ENCODE measurements at places on chromosomes 6 and 20.

GRCh38 chr20:15256676-15257568, 919.5 kb upstream of the FLRT3 start:
- no peak for DNase-seq

GRCh38 chr20:14498772-14499171, 161.4 kb upstream of the FLRT3 start:
- no peak for DNase-seq

DNA sequence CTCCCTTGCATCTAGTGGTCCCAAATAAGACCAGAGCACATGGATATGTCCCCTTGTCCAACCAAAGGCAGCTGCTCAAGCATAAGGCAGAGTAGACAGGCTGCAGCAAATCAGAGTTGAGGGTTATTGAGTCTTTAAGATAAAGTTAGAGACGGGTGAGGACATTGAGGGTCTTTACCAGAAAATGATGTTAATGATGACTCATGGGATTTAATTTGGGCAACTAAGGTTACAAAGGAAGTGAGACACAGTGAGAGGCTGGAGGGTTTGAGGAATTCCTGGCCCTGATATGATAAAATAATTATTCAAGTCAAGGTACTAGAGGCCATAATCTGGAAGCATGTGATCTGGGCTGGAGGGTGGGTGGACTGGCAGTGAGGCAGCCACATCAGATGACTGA, 133.6 kb downstream of the ALDH8A1 start:
- DNase-seq: no peak

DNA sequence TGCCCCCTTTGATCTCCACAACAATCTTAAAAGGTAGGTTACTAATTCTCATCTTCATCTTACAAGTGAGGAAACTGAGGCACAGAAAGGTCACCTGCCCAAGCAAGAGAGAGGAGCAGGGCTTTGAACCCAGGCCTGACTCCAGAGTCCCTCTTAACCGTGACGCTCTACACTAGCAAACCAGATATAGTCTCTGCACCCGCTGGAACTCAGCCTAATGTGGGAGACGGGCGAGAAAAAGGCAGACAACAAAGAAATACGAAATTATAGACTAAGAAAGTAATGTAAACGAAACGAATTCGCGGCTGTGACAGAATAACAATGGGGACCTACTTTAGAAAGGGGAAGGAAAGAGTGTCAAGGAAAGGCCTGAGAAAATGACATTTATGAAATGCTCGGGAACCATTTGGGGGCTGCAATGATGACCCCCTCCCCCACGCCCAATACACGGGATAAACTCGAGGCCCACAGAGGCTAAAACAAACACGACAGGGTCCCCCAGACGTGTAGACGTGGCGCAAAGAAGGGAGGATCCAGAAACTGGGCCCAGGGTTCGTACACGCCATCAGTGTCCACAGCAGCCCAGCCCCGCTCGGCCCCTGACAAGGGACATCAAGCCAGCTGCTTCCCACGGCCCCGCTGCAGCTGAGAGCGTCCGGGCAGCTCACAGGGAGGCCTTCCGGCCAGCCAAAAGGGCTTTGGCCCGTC, 637 bp downstream of the TRPC4AP start:
- DNase-seq: no peak

- DNase-seq: no peak
These were observed 511 bp downstream of the VARS1 start for GRCh38 chr6:31794866-31795615.

DNA sequence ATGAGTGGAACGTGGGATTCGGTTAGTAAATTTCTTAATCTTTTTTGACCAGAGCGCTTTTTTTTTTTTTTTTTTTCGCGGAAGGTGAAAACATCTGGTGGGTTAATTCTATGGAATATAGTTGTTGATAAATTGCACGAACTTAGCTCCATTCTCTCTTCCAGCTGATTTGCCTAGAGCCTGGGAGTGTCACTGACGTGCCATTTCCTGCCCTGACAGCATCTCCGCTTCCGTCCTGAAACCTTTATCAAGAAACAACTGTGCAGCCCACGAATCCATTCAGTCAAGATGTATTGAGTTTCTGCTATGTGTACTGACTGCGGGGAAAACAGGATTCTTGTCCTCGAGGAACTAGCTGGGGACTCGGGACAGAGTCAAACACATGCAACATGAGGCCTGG, 59.5 kb upstream of the TGM3 start:
- no peak for DNase-seq

- no peak for DNase-seq
These were observed 253.4 kb downstream of the PREX1 start for GRCh38 chr20:48574383-48574782.

DNA sequence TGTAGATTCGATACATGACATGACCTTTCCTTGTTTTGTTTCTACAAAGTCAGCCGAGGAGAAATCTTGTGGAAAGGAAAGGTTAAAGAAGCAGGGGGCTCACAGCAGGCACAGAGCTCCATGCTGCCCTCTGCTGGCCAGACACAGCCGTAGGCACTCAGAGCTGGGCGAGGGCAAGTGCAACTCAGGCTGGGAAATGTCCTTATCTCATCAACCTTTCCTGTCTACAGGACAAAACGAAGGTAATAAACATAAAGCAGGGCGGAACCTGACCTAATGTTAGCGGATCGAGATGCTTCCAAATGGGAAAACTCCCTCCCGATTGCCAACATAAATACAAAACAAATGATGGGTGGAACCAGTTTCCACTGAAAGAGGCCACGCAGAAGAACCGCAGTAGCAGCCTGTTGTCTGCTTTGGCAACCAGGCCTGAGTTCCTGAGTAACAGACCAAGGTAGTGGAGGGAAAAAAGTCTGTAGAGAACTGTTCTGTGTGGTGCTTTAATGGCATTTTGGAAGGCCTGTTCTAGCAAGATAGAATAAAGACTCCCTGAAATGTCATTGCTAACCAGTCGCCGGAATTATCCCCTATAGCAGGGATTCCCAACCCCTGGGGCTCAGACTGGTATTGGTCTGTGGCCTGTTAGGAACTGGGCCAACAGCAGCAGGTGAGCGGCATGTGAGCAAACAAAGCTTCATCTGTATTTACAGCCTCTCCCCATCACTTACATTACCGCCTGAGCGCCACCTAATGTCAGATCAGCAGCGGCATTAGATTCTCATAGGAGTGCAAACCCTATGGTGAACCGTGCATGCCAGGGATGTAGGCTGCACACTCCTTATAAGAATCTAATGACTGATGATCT, 85.2 kb downstream of the MBOAT1 start:
- DNase-seq: no peak

GRCh38 chr6:45710304-45710821, 305.3 kb downstream of the CLIC5 start:
- no peak for DNase-seq

DNA sequence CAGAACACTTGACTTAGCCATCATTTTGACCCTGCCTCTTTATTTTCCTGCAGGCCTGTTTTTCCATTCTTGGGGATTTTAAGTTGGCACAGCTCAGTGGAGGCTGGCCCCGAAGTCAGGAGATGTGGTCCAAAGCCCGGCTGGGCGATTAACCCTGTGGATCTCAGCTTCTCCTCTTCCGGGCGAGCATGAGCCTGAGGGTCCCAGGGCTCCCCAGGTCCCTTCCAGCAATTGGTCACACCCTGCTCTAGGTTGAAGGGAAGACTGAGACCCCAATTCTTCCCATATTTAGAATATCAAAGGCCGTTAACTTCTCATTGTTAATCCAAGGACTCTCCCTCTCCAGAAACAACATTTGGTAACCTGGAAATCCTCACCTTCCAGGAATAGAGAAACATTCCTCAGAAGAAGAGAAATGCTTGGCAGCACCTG, 2.3 kb downstream of the THBS2 start:
- no peak for DNase-seq

DNA sequence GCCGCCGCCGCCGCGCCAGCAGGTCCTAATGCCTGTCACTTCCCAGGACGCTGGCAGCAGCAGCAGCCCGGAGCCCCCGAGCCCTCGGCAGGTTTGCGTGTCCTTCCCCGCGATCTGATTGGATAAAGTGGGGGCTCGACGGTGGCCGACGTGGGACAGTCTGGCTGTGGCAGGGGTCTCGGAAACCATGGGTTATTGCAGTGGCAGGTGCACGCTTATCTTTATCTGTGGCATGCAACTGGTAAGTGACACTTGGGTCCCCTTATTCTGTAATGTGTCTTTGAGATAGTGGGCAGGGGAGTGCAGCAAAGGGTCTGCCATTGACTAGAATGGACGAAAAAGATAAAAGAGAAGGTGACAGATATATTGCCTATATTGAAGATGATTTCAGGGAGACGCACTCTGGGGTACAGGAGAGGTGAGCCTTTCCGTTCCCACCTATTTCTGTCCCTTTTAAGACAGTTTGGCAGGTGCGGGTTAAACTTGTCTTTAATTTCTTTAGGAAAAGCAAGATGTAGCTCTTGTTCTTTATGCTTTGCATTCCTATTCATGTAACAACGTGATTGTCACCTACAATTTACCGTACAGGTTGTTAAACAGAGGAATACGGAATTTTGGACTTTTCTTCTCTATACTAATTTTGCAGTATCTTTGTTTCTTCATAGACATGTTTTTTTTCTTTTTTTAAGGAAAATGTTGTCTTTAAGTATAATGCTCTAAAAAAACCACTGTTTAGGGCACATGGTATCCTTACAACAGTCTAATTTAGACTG, 535 bp downstream of the NKAIN2 start:
- DNase-seq: no peak

GRCh38 chr20:37755665-37756064, 61.8 kb downstream of the CTNNBL1 start:
- DNase-seq: no peak

GRCh38 chr6:25627001-25627400, 25.0 kb upstream of the SCGN start:
- no peak for DNase-seq

DNA sequence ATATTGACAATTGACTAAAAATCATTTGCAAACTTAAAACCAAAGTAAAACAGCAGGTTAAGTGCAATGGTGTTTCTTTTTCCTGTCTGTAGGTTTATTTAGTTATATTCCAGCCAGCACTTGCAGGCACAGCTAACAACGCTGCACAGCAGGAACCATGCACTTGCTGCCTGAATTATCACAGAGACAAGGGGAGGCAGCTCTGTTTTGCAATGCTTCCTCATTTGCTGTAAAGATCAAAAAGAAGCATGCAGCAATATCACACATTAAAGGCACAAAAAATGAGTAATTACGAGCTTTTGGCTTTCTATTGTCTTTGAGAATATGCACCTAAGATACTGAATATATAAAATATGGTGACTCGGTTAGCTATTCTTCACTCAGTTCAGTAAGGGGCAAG, 241.9 kb downstream of the EPHA7 start:
- peak; percentile 4 for DNase-seq

GRCh38 chr6:115728171-115728570, 332.5 kb downstream of the FRK start:
- DNase-seq: no peak

- DNase-seq: no peak
These were observed 161.8 kb upstream of the GRIK2 start for GRCh38 chr6:101231606-101232235.

Data from GF-D8 (cell line).